ENCODE measurements at places on chromosomes 1 and 21. TPM values are rescaled to one million over a fixed set of nuclear protein-coding genes. Genes with fewer than 3 reads are reported as not detected.

LMX1A gene
- total RNA-seq = not detected

SYTL1 gene
- total RNA-seq = not detected

CFHR2 gene
- total RNA-seq = not detected

CNIH3 gene
- 1.8 TPM for total RNA-seq

MARK1 gene
- 4.1 TPM for total RNA-seq

DNASE2B gene
- not detected for total RNA-seq
